Cardiac muscle cell (in vitro differentiated cells and primary cell): ENCODE measurements at places on chromosomes 5 and 9. TPM values are rescaled to one million over a fixed set of nuclear protein-coding genes. Genes with fewer than 3 reads are reported as not detected.

Gene NAIP
- total RNA-seq: 3.3 and 5.5 TPM in 2 replicates

DNA sequence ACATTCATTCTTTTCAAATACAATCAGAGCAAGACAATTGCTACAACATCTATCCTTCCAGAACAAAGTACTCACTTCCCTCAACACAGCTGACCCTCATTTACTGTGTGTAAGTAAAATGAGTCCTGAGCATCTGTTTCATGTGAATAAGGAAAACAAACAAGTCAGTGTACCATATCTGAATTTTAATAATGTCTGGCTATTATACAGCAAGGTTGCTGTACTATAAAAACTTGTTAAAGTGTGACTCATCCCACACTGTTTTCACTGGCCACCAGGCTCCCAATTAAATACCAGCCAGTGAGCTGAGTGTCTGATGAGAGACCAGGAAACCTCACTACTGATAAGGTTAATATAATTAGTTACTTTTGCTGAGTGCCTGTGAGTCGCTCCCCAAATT lies 339.8 kb downstream of the AGTPBP1 start:
- DNase-seq: no peak

DNA sequence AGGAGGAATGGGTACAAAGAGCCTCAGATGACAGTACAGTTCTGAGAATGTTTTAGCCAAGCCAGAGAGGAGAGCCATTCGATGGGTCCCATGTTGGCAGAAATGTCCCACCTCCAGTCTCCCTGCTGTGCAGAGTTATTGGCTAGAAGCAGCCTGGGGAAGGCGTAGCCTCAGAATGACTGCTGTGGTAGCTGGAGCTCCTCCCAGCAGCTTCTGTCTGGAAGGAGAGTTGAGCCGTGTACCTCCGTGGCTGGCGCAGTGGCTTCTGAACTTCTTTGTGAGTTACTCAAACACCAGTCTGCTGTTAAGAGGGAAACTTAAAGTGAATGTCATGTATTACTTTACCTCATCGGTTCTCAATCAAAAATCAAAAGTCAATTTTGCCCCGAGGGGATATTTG lies 193.3 kb upstream of the SNX2 start:
- DNase-seq: peak; percentile 4

DNA sequence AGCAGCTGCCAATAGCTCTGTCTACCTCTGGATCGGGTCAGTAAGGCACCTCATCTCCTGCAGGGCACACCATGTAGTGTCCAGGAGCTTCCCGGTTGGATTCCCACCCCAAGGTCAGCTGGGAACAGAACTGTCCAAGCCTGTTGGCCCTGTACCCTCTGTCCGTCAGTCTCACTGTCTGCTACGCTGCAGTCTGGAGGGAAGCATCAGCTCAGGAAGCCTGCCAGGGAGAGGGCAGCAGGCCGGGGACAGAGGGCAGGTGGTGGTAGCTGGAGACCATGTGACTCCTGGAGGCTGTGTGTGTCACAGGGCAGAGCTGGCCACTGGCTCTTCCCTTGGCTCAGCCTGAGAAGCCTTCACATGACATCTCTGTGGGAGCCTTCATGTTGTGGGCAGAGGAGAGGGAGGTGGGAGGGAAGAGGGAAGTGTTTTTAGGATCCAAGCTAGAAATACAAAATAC lies 134.5 kb downstream of the SEC61B start:
- DNase-seq: no peak

DNA sequence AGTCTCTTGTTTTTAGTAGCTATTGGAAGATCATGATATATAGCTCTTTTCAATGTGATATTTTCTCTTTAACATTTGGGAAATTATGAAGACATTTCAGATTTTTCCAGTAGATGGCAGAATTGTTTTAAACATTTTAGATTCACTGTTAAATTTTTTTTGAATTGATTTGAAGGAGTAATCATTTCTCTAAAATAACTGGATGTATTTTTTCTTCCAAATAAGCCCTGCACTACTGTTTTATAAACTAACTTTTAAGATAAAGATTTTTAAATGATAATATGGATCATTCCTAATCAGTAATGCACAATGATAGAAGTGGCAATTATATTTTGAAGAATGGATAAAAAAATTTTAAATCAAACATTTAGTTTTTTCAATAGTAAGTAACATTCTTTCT lies 14.2 kb downstream of the NDUFAF2 start:
- peak; percentile 50 for DNase-seq

DNA sequence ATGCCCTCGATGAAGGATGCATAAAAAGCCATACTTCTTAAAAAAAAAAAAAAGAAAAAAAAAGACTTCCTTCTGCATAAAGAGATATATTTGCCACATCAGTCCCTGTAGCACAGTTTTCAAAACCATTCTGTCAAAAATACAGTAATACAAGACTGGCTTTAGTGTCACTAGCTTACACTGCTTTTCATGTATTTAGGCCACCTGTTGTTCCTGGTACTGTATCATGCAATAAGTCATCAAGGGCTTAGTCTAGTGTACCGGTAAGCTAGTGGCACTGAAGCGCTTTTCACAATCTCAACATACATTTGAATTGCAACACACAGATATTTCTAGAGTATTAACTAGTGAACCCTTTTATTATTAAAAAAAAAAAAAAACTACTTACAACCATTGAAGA lies 231.2 kb downstream of the NFIB start:
- no peak for DNase-seq

DNA sequence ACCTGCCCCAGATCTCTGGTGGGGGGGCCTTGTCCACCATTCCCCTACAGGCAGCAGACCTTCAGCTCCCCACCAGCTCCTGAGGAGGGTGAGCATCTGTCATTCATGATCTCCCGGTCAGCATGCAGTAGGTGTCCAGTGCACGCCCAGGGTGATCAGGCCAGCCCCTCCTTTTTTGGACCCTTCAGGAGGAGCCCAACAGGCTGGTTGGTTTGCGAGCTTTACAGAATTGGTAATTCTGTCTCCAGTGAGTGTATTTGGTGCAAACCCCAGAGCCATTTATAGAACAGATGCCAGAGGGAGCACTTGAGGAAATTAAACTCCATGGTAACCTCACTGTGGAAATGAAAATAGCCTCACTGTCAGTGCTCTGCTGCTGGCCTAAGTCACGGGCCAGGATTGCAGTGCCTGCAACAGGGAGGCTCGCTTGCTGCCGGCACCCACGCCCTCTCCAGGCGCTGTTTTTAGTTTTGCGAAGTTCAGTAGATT lies 23.4 kb downstream of the WNK2 start:
- DNase-seq: peak; percentile 67

- peak; percentile 80 for DNase-seq
Observed at GRCh38 chr9:134538856-134539566, 102.6 kb upstream of the COL5A1 start.

DNA sequence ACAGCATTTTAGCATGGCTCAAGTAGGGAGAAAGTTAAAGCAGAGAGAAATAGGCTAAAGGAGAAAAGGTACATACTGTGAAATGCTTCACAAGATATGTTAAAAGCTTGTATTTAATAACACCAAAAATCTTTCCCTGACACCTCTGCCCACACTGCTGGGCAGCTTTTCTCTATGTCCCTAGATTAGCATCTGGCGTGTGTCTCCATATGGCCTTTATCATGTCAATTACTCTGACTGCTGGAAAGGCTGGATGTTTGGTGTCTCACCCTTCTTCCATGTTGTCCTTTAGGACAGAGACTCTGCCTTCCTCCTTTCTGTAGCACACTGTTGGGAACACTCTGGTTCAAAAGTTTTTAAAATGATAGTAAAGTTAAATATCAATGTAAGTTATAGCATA lies 122.5 kb downstream of the OXCT1 start:
- no peak for DNase-seq

GRCh38 chr9:114580609-114581193 lies 6.9 kb upstream of the ATP6V1G1 start:
- DNase-seq: no peak

DNA sequence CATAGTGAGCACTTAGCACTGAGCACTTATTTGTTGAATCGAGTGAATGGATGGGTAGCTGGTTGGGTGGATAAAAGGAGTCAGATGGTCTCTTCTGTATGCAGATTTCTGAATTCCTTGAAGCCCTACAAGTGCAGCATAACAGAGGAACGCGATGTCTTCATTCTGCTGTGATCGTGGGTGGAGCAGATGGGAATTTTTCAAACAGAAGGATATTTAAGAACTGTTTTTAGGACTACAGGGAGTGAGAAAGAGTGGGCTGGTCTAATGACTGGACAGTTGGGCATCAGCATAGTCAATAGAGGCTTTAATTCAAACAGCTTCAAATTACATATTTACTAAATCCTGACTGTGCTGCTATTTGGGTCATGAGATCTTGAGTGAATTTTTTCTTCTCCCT lies 253.2 kb downstream of the CEMIP2 start:
- DNase-seq: no peak

DNA sequence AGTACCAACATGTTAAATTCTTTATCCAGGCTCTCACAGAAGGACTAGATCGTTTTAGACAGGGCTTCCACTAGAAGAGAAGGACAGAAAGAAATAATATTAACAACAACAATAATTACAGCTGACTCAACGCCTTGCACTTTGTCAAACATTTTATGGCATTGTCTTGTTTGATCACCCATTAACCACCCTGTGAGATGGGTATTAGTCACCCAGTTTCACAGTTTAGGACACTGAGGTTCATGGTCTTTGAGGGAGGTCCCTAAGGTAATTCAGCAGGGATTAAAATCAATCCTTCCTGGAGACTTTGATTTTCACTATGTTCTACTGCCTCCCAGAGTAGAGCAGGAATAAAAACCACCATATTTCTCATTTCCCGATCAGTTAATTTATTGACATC lies 51.4 kb upstream of the BNC2 start:
- DNase-seq: no peak

Gene KLF4
- total RNA-seq: 0.56 and 1.4 TPM in 2 replicates

DNA sequence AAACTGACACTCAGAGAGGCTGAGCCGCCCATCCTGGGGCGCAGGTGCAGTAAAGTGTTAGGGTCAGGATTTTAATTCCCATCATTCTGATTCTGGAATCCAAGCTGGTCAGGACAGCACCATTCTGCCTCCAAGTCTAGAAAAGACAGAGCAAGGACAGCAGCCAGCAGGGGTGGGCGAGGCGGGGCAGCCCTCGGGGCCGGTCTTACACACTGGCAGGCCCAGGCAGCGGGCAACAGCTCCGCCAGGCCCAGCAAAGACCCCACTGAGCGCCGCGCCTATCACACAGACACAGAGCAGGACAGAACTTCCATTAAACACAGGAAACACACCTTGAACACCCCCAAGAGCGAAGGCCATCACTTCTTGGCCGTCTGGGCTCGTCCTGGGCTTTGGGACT lies 66.5 kb upstream of the RXRA start:
- no peak for DNase-seq

Gene RIC1
- 29.8 and 33.7 TPM in 2 replicates for total RNA-seq

GRCh38 chr9:69395718-69396117 lies 70.7 kb downstream of the ENTREP1 start:
- no peak for DNase-seq

DNA sequence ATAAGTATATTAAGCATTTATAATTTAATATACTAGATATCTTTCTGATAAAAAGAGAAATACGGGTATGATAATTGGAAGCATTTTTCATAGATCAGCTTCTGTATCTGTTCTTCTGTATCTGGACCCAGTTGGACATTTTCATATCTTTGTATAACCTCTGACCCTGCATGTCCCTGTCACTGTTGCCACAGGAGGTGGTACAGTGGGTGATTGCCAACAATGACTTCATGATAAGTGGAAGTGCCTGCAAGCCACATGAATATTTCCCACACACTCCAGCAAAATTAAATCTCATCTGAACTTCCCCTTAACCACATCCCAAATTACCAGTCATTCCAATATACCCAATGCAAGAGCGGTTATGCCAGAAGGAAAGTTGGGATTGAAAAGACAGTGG lies 376.4 kb downstream of the ARRDC3 start:
- DNase-seq: no peak

Gene GOLPH3
- total RNA-seq: 79.6 and 105 TPM in 2 replicates

GRCh38 chr5:137016783-137017324 lies 482.3 kb downstream of the SPOCK1 start:
- DNase-seq: no peak

- no peak for DNase-seq
Observed at GRCh38 chr9:114344188-114344566, 14.5 kb downstream of the ORM2 start.

Gene SLIT3
- 62.5 and 111 TPM in 2 replicates for total RNA-seq

DNA sequence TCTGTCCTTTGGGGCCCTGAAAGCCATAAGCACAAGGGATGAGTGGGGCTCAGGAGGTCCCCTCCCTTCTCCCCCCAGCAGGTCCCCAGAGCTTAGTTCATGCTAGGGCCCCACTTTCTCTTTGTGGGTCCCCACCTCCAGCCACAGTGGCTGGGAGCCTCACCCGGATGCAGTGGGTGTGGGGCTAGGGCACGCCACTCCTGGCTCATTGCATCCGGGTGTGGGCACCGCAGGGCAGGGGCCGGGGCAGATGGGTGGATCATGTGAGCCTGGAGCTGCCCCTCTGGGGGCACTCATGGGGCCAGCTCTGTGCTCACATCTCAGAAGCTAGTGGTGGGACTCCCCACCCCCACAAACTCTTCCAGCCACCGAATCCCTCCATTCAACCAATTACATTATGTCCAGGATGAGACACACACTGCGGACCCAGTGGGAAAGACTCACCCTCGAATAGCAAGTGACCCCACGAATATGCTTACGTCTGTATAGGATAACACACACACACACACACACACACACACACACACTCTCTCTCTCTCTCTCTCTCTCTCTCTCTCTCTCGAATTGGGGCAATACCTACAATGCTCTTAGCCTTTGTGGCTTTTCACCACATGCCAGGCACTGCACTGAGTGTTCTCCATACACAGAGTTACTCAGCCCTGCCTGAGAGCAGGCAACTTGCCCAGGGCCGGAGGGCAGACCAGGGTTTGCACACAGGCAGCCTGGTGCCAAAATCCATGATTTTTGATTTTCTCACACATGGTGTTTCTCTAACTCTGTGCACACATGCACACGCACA lies 16.8 kb upstream of the PHYKPL start:
- peak; percentile 69 for DNase-seq

DNA sequence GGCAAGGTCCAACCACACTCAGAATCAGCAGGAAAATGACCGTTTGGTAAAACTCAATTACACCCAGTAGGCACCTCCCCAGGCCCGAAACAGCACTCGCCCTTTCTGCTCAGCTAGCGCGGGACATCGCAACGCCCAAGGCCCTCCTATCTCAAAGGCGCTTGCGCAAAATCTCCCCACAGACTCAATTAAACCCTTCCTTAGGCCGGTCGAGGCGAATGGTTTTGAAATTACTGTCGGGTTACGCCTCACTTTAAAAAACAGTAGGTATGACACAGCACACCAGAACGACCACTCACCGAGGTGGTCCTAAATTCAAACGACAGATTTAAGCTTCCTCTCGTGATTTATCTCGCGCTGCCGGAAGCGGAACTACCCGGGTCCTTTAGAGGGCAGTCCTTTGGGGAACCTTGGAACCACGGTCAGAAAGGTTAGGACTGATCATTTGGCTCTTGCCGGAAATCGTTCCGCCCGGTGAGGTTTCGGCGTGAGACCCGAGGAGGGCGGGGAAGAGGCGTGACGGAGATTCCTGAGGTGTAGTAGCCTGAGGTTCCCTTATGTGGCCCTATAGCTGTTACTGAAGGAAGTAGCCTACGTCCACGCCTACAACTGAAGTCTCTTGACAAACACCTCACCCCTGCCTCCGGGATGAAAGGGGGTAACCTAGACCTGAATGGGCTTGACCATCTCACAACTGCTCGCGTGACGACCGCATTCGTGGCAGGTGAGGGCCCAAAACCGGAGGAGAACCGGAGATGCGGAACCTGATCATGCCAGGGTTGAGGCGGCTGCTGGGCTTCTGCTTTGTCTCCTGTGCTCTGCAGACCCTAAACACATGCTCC lies at the start of the genes GIN1 and PPIP5K2:
GIN1 (minus strand) TSS at position 374 of the 842 bp plus-strand sequence. CDS start 11,431 bp downstream, outside the sequence.
PPIP5K2 (plus strand) TSS at position 537 of the 842 bp plus-strand sequence. CDS start 9,289 bp downstream, outside the sequence.
- DNase-seq: peak; percentile 99

Gene TTC23L
- total RNA-seq: 0.98 and 1.6 TPM in 2 replicates

- DNase-seq: peak; percentile 31
Observed at GRCh38 chr5:54344653-54345052, 34.3 kb upstream of the ARL15 start.

Gene IRX4
- total RNA-seq: 284 and 308 TPM in 2 replicates
